ENCODE measurements at places on chromosomes 12 and 14. TPM values are rescaled to one million over a fixed set of nuclear protein-coding genes. Genes with fewer than 3 reads are reported as not detected.

Gene CLEC6A
- not detected for total RNA-seq

Gene SENP1
- total RNA-seq: 14.0 TPM

Gene ITPK1
- 50.6 TPM for total RNA-seq

Gene GNG2
- 1.2 TPM for total RNA-seq

Gene HOXC10
- total RNA-seq: not detected

Measured in airway epithelial cell (primary cell).